ENCODE measurements at places on chromosomes 2 and 18.

GRCh38 chr2:136384531-136385303, 266.8 kb upstream of the CXCR4 start:
- H3K36me3 ChIP-seq, result no peaks in the 10 kb centered on the region
- H3K27ac ChIP-seq, result peak overlapping the region; percentile 95
- no peaks in the 10 kb centered on the region for H3K27me3 ChIP-seq

GRCh38 chr18:54717673-54718407, 110.4 kb upstream of the RAB27B start:
- H3K27me3 ChIP-seq, result peaks cover 12% of the 10 kb centered on the region
- peak; percentile 48 for DNase-seq
- H3K4me3 ChIP-seq, result peak overlapping the region; percentile 61
- peaks cover 41% of the 10 kb centered on the region for H3K4me1 ChIP-seq

GRCh38 chr2:2586931-2587330, 255.9 kb upstream of the MYT1L start:
- no peak overlapping the region for H3K27ac ChIP-seq
- H3K4me3 ChIP-seq, result no peak overlapping the region
- H3K36me3 ChIP-seq, result no peaks in the 10 kb centered on the region
- H3K27me3 ChIP-seq, result no peaks in the 10 kb centered on the region
- no peak for DNase-seq

GRCh38 chr2:168461178-168461941, 5.3 kb downstream of the CERS6 start:
- H3K4me1 ChIP-seq, result peaks cover 73% of the 10 kb centered on the region
- DNase-seq, result no peak
- H3K27ac ChIP-seq, result no peak overlapping the region
- H3K27me3 ChIP-seq, result no peaks in the 10 kb centered on the region
- H3K4me3 ChIP-seq, result no peak overlapping the region
- H3K36me3 ChIP-seq, result peaks cover 22% of the 10 kb centered on the region

DNA sequence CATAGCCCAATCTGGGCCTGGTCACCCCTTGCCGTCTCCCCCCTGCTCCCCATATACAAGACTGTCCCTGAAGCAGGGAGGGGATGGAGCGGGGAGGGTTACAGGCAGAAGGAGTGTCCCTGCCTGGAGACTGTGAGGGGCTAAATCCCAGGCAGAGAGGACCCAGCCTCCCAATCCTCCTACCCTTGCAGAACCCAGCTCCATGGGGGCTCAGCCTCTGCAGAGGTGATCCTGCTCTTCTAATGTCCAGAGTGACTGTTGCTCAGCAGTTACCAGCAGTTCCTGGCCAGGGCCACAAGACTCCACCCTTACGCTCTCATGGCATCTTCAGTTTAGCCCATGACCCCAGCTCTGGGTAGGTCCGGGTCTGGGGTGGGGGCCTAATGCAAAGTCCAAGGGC, 58.1 kb downstream of the COA5 start:
- no peaks in the 10 kb centered on the region for H3K27me3 ChIP-seq
- peak; percentile 26 for DNase-seq
- H3K4me1 ChIP-seq, result peaks cover 54% of the 10 kb centered on the region
- no peak overlapping the region for H3K4me3 ChIP-seq
- peaks cover 89% of the 10 kb centered on the region for H3K36me3 ChIP-seq
- peak overlapping the region; percentile 90 for H3K27ac ChIP-seq

DNA sequence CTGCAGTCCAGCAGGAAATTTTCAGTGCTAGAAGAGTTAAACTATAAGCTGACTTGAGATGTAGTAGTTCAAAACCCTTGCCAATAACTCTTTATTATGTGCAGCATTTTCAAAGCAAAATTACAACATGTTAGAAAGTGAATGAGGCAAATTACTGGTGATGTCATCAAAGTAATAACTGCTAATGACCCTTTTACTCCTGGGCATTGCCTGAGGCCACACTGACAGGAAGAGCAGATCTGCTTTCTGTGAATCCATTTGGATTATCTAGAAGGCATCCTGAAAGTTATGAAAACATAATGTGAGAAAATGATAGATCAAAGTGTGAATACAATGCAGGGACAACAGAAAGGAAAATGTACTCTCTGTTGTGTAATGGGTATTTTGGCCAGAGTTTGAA, 139.6 kb upstream of the TRIB2 start:
- DNase-seq, result no peak
- H3K27ac ChIP-seq, result no peak overlapping the region
- no peaks in the 10 kb centered on the region for H3K27me3 ChIP-seq
- H3K4me1 ChIP-seq, result peaks cover 1% of the 10 kb centered on the region
- no peak overlapping the region for H3K4me3 ChIP-seq

DNA sequence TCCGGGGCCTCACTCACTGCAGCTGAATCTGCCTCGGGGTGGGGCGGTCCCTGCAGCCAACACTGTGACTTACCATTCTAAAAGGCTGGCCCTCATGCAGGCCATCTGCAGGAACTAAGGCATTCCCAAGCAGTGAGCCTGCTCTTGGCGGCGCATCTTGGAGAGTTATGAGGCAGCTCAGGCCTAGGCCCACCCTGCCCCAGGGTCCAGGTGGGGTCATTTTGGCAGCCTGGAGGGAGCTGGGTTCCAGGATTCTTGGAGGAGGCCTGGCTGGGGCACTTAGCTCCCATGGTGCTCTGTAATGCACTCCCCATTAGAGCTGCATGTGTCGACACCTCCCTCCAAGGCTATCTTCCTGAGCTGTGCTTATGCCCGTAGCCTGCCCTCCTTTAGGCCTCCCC, 14.8 kb upstream of the BIN1 start:
- no peak overlapping the region for H3K27ac ChIP-seq
- no peaks in the 10 kb centered on the region for H3K4me1 ChIP-seq
- no peaks in the 10 kb centered on the region for H3K36me3 ChIP-seq
- H3K27me3 ChIP-seq, result no peaks in the 10 kb centered on the region
- H3K4me3 ChIP-seq, result no peak overlapping the region
- DNase-seq, result no peak

DNA sequence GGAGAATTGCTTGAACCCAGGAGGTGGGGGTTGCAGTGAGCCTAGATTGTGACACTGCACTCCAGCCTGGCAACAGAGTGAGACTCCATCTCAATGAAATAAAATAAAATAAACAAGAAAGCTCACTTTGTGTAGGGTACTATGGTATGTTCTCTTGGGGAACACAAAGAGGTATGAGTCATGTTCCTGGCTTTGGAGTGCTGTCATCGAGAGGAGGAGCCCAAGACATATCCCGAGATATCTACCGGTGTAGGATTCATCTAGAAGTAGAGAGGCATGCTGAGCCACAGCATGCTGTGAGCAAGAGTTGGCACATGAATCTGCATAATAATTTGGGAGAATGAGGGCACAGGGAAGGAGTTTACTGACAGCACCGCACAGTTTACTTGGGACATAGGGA, 244.9 kb upstream of the EPHA4 start:
- no peaks in the 10 kb centered on the region for H3K27me3 ChIP-seq
- no peak overlapping the region for H3K27ac ChIP-seq
- H3K36me3 ChIP-seq, result no peaks in the 10 kb centered on the region
- H3K4me1 ChIP-seq, result no peaks in the 10 kb centered on the region
- H3K4me3 ChIP-seq, result no peak overlapping the region

DNA sequence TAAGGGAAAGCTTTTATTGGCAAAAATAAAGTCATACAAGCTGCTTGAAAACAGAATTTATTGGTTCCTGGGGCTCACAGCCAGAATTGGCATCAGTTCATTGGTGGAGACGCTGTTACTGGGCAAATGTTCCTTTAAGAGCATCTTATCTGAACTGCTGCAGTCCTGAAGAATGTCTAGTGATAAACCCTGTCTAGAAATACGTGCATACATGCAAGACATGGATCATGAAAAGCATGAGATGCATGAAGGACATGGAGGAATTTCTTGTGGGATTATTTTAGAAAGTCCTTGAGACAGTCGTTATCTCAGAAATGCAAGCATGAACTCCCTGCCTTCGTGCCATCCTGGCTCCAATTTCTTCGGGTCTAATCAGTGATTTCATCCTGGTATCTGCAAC, 32.5 kb upstream of the FHOD3 start:
- no peaks in the 10 kb centered on the region for H3K36me3 ChIP-seq
- DNase-seq, result no peak
- H3K4me3 ChIP-seq, result no peak overlapping the region
- H3K27me3 ChIP-seq, result peaks cover 6% of the 10 kb centered on the region
- no peaks in the 10 kb centered on the region for H3K4me1 ChIP-seq

- H3K4me1 ChIP-seq, result no peaks in the 10 kb centered on the region
- no peaks in the 10 kb centered on the region for H3K27me3 ChIP-seq
- DNase-seq, result no peak
- H3K27ac ChIP-seq, result no peak overlapping the region
Observed at GRCh38 chr18:10351219-10351818, 103.1 kb upstream of the APCDD1 start.
